ENCODE measurements at places on chromosomes 2 and 18. TPM values are rescaled to one million over a fixed set of nuclear protein-coding genes. Genes with fewer than 3 reads are reported as not detected.

- DNase-seq = no peak
Observed at GRCh38 chr2:76640905-76641304, 881.3 kb downstream of the LRRTM4 start.

DNA sequence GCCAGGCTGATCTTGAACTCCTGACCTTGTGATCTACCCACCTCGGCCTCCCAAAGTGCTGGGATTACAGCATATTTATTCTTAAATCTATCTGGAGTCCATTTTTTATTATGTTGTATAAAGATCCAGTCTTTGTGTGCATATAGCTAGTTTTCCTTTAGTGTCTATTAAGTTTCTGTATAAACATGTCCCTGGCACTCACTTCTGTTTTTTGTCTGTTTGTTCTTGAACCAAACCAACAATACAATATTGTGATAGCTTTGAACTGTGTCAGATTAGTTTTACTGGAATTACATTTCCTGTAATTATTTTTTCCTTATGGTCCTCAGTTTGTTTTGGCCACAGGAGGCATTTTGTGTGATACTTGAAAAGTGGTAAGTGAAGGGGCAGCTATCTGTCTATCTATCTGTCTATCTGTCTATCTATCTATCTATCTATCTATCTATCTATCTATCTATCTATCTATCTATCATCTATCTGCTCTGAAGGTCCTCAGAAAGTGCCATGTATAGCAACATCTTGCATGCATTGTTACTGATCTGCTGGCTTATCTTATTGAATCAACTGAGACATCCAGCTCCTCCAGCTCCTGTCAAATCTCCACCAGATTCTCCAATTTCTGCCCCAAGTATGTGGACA is 70.9 kb upstream of the ACVR1 start:
- DNase-seq = no peak

- no peak for DNase-seq
Observed at GRCh38 chr2:7189106-7189505, 271.9 kb downstream of the RNF144A start.

DNA sequence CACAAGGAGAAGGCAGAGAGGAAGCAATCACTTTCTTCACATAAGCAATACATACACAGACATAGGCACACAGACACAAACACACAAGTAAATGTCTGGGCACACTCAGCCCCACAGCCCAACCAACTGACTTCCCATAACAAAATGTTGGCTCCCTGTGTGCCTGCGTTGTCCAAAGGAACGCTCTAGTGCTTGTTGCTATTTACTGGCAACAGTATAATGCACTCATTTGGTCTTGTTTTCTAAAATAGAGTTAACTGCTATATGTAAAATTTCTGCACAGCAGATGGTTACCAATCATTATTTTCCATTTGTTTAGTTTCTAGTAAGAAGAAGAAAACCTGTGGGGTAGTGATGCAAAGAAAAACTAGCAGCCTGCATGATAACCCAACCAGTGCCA is 16.5 kb downstream of the FIGN start:
- no peak for DNase-seq

DNA sequence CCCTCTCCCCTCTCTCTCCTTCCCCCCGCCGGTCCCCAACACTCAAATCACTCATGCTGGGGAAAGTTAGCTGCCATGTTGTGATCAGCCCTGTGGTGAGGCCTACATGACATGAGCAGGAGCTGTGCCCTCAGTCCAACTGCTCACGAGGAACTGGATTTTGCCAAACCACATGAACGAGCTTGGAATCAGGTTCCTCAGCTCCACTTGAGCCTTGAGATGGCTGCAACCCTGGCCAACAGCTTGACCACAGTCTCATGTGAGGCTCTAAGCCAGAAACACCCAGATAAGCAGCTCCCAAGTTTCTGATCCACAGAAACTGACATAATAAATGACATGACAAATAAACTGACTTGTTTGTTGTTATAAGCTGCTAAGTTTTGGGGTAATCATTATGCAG is 38.4 kb downstream of the ARL4C start:
- no peak for DNase-seq

DNA sequence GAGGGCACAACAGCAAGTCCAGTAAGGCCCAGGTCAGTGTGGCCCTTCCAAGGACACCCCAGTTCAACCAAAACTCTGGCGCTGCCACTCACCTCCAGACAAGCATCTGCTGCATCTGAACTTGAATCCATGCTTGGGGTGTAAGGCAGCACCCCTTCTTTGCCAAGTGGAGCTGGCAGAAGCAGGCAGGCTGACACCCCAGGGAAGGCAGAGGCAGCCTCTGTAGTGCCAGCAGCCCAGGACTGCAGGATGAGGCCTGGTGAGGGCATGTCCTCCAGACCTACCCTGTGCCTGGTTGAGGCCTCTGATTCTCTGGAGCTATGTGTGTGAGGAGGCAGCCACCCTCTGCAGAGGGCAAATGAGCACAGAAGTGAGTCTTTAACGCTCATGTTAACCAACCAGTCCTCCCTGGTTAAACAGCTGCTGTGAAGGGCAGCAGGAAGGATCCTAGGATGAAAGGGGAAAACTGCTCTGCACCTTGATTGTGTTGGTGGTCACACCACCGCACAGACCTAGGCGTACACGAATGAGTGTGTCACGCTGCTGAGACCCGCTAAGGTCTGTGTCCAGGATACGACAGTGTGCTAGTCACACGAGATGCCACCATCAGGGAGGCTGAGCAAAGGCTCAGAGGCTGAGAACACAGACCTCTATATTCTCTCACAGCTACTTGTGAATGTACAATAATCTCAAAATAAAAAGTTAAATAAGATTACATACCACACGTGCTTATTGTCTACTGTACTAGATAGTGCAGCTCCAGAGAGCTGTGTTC is 2.2 kb downstream of the PARD6G start:
- DNase-seq = no peak

DNA sequence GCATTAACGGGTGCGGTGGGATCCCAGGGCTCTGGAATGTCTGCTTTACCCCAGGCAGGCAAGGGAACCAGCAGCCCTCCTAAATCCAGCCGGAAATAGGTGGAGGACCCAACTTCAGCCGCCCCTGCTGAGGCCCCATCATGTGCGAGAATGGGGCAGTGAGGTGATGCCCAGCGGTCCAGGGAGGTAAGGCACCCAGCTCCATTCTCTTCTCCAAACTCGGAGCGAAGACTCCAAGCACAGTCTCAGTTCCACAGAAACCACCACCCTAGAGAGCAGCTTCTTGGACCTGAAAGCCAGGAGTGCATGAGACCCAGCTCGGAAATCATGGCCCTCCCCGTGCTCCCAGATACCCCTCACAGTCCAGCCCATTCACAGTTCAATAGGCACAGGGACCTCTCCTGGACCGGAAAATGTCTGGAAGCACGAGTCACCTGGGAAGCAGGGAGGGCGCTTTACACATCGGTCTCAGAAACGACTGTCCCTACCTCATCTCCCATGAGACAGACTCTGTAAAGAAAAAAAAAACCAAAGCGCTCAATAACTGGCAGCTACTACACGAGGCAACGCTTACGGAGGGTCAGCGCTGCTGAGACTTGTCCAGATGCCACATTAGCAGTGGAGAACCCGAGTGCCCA is 2.0 kb downstream of the SDC1 start:
- DNase-seq = no peak

DNA sequence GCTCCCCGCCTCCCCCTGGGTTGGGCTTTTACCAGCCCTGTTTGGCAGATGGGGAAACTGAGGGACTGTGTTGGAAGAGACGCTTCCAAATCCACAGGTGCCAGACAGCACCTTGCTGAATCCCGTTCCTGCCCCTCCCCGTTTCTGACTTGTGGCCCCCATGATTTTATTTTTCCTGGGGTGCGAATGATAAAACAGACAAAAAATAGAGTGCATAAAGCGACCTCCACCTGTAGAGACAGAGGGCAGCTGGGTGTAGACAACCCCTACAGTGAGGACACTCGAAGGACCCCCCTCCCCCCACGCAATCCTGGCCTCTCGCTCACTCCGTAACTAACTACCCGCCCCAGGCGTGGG is 2.2 kb upstream of the CTDSP1 start:
- no peak for DNase-seq

DNA sequence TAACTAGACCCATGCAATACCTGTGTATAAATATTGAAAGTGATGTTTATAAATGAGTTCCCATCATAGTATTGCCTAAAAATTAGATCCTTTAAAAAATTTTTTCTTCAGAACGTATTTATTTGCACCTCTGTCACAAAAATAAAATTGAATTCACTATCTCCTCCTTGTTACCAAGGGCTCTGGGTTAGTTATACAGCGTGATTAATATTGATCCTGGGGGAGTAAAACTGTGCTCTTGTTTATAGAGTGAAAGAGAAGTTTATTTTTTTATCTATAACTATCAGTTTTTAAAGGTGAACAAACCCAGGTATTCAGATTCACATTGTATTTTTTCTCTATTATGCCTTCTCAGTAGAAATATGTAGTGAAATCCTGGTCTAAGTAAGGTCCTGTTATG is 458.5 kb downstream of the CPS1 start:
- DNase-seq = no peak

- DNase-seq = no peak
Observed at GRCh38 chr2:202508686-202509085, 126.1 kb upstream of the FAM117B start.

DNA sequence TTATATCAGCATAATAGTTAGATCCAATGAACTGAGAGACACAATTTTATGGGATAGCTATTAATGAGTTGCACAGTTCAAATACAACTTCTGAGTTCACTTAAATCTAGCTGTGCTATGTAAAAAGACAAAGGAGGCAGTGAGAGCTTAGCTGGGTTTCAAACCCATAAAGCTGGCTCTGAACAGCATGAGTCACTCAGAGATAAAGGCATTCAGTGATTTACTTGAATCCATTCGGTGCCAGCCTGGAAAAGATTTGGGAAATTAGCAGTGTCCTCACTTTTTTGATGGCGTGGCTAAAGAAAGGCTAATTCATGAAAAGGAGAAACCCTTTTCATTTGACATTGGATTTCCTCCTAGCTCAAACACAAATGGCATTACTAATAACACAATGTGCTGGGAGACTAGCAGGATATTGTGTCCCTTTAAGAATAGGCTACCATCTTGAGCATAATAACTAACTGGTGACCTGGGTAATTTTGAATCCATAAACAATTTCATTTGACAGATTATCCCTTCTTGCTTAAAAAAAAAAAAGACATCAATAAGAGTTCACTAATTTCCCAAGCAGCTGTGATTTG is 98.4 kb upstream of the NEUROD1 start:
- DNase-seq = no peak

Gene KIF1A
- 0.37 TPM for total RNA-seq

Gene ATG16L1
- 38.1 TPM for total RNA-seq

Gene TMEM247
- total RNA-seq = not detected

Gene C2orf66
- 0.84 TPM for total RNA-seq

Gene MATN3
- 3.0 TPM for total RNA-seq

Gene CMPK2
- total RNA-seq = 0.17 TPM

Gene CDH7
- 17.6 TPM for total RNA-seq

Gene TTN
- total RNA-seq = 2.0 TPM

Gene PXDN
- total RNA-seq = 28.9 TPM

Data from NCI-H460 (cell line).